EL (cell line): ENCODE measurements at places on chromosomes 4 and X.

DNA sequence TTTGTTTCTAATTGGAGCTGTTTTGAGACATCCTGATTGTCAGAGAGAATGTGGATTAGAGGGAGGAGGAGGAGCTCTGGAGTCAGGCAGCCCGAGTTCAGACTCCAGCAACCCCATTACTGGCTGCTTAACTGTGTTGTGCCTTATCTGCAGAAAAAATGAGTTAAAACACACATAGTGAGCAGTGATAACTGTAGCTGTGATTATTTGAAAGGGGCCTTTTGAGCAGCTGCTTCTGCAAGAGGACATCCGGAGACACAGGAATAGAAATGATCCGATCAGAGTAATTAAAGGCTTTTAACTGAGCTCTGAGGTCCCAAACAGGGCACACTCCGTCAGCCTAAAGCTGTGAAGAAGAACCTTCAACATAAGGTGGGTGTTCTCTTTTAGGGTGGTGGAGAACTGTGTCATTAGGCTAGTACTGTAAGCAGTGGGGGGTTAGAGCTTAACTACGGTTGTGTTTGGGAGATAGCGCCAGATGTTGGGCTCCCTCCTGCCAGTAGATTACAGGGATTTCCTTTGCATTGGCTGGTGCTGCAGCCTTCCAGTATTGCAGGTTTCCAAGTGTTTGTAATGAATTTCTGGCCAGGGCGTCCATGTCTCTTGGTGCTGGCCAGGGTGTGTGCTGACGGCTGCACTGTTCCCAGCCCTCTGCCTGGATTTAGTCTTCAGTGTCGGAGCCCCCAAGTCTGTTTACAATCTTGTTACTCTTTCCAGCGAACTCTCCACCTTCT, 24.3 kb downstream of the ADD1 start:
- DNase-seq: no peak

DNA sequence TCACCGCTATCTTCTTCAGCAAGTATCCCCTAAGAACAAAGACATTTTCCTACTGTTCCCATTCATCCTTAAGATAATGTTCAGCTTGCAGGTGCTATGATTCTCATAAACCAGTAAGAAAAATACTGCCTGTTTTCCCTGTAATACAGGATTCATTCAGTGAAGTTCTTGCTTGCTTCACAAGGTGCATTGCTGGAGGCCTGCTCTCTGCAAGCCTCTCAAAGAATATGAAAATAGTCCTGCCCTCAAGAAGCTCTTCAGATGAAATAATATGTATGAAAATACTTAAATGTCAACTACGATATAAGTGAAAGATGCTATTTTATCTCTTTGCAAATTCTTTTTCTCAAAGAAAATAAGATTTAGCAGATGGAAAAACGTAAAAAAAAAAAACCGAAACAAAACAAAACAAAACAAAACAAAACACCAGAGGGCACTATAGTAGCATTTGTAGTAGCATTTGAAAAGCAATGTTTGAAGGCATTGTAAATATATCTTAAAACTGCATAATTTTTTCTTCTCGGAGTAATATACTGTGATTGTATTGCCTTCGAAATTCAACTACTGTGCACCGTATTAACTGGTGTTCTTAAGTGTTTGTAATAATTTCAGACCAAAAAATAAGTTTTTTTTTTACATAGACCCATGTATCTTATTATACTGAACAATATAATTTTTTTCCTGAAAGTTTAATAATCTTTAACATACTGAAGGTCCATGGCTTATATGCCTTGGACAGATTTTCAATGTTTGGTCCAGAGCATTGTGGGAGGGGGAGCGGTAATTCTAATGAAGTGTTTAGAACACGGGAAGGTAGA, 26.0 kb downstream of the ADH4 start:
- DNase-seq: no peak

DNA sequence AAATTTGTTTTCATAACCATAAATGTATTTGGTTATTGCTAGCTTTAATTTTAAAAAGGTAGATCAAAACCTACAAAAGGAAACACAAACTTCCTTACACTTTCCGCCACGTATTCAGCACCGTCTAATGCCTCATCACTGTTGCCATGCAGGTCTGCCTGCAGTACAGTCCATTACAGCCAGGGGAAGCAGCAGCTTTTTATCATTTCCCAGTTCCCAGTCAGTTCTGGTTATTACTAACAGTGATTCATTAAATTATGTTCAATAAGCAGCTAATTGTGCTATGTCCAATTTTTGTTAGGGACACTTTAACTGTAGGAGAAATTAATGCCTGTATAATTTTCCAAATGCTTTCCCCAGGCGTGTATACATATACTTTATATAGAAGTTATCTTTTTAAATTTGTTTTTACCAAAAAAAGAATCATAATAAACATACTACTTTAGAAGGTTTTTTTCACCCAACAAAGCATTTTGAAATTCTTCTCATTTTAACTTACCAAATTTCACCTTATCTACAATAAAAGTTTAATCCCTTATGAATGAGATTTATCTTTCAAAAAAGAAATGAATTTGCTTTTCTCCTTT, 93.3 kb downstream of the ANXA3 start:
- peak; percentile 74 for DNase-seq

GRCh38 chr4:107348188-107349050, 312.3 kb upstream of the DKK2 start:
- no peak for DNase-seq

DNA sequence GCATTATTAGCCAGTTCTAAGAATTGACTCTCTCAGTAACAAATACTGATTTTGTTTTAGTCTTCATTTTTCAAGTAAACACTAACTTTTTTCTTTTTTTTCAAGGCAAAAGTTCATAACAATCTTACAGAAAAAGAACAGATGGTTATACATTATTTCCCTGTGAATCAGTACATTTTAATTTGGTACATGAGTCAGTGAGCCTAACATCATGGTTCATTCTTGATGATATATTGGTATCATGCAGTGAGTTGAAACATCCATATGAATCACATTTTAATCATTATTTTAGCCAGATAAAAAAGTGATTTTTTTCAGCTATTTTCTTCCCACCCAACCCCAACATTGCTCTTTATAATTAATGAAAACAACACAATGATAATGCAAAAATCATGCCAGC, 184.3 kb upstream of the TACR3 start:
- peak; percentile 15 for DNase-seq

DNA sequence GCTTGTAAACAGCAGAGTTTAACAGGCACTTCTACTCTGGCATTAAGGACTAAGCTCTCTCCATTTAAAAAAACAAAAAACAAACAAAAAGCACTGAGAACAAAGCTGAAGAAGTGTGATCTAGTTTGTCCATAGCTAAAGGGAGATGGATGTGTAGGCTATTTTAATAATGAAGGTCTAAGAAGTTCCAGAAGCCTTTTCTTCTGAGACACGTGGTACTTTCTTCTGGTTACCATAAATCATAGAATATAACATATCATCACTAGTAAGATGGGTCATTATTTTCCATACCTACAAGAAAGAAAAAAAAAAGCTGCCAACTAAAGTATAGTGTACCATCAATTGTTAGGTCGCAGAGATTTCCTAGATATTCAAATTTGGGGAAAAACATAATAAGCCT, 722 bp upstream of the NBDY start:
- DNase-seq: peak; percentile 6
